GM13976 (cell line): ENCODE measurements at places on chromosomes 7 and 10.

DNA sequence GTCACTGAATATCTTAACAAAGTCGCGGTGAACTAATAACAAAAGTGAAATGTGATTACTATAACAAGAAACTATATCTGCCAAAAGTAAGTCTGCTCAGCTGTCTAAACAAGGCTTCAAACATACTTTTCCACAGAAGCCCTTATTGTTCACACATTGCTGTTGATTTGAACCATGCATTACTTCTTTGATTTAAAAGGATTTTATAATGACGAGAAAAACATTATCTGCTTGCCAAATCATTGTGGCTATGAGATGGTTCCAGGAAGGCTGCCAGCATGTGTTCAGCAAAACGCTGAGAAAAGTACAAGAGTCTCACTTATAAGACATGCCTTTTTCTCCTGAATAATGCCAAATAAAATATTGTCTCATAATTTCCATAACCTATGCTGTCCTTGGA lies 24.4 kb downstream of the RNF133 start:
- DNase-seq, result no peak

DNA sequence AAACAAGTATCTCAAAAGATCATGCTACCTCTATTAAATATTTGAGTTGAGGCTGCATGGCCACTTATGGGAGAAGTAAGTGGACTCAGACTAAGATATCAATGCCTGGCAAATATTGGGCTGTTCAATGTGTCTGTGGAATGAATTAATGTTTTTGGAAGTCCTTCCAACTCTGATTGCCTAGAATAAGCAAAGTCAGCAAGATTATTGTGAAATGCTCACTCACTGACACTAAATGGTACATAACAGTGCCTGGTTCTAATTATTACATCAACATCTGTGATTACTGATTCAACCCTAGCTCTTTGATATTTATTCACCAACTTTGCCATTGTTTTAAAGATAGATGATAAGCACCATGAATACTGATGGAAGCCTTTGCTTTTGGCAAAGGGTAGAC lies 45.5 kb upstream of the HDAC9 start:
- no peak for DNase-seq

DNA sequence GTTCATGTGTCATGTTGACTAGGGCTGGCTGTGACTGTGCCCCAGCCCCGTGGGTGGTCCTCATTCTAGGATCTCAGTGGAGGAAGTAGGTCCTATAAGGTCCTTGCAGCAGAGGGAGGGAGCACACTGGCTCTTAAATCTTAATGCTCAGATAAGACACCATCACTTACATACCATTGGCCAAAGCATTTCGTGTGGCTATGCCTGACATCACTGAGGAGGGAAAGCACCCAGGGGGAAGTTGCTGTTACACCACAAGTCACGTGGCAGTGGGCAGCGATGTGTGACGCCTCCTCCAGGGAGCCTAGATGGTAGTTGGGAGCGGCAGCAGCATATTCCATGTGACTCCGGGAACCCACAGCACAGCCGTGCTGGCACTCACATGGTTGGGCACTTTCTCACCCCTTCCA lies 224.7 kb upstream of the SH2B2 start:
- DNase-seq, result peak; percentile 89

GRCh38 chr7:90596671-90597562 lies 796 bp downstream of the CDK14 start:
- DNase-seq, result peak; percentile 71

DNA sequence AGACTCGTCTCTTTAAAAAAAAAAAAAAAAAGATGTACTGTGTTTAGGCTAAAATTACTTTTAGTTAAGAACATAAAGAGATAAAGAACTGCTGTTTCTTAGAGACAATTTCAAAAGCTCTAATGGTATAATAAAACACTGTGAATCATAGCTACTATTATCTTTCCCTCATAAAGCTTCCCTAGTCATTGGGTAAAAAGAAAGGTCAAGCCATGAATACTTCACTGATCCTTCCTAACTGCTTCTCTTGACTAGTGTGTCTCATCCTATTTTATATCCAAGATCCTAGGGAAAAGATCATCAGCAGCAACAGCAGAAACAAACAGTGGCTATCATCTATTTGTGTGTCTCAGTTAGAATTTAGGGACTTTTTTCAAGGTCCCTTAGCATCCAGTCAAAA lies 10.5 kb downstream of the YME1L1 start:
- no peak for DNase-seq

DNA sequence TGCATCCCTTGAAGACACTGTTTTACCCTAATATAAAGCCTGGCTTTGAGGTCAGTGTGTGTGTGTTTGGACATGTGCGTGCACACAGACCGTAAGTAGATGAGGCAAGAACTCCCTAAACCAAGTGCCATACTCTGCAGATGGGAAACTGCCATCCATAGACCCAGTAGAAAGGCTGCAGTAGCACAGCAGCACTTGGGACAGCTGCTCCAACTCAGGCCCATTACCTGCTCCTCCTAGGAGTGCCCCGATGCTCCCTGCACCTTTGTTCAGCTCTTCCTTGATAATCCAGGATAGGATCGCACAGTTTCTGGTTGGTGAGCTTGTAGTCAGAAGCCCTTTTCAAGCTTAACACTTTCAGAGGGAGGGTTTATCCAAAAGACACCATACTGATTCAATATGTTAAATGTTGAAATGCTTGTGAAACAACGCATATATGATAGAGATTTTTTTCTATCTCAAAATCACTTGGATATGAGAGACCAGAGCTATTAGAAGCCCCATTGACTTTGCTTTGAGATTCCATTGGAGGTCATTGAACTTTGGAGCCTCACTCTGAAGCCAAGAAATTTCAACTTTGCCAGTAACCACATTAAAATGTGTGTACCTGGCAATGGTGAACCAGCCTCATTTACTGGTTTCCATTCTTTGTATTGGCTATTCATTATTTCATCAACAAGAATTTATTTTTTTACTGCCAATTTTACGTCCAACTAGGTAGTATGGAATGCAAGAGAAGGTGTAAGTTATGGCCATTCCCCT lies 757.0 kb upstream of the GALNT17 start:
- no peak for DNase-seq

DNA sequence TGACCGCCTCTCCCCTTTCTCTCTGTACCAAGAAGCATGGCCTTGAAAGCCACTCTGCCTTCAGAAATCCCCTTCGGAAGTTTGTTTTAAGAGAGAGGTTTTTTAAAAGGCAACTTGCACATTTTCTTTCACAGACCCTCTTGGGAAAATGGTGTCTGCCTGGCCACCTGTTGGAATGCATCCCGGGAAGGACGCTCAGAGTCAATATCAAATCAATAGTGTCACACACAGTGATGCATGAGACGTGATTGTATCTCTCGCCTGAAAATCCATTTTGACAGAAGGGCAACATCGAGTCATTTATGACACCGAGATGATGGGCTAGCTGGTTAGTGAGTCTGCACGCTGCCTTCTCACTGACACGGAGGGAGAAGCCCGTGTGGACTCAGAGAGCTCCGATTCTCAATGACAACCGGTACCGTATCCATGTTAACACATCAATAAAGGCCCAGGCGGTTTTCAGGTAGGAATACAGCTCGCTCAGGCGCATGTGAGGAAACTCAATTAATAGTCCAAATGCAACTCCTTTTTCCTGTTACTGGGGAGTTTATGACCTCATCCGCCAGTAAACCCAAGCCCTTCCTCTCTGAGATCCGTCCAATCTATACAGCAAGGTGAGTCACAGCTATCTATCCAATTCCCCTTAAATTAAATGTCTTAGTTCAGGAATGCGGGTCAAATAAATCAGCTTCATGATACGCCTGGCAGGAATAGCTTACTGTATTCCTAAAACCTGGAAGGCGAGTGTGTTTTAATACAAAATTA lies 621.5 kb upstream of the MKI67 start:
- no peak for DNase-seq

DNA sequence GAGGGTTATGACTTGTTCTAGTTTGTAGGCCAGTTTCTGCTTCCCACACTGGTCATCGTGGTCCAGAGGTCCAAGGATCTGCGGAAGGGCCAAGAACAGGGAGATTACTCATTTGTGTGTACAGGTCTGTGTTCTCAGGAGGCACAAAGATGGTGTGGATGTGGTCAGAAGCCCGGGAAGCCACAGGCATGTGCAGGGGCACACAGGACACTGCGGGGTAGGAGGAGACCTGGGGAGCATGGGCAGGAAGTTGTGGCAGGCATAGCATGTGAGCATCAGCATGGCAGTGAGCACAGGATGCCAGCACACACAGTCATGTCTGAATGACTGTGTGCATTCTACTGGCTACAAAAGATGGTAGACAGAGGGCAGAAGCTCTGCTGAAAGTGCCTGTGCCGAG lies 445.8 kb downstream of the PLXNA4 start:
- no peak for DNase-seq

GRCh38 chr10:112713411-112713810 lies 236.6 kb upstream of the TCF7L2 start:
- DNase-seq, result no peak

GRCh38 chr10:86817246-86817645 lies 60.8 kb downstream of the BMPR1A start:
- no peak for DNase-seq

GRCh38 chr10:103204353-103205255 lies 11.5 kb upstream of the NT5C2 start:
- no peak for DNase-seq

DNA sequence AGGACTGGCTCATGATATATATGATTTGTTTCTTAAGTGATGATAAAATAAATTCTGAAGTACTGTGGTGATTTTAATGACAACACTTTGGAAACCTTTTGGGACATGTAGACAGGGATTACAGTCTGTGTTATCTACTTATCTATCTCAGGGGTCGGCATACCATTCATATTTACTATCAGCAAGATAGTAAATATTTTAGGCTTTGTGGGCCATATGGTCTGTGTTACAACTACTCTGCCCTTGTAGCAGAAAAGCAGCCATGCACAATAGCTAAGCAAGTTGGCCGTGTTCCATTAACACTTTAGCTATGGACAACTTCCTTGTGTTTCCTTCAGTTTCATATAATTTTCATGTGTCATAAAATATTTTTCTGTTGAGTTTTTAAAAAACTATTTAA lies 97.8 kb upstream of the PRPS1L1 start:
- no peak for DNase-seq

- no peak for DNase-seq
These were observed 34.7 kb downstream of the TOMM7 start for GRCh38 chr7:22787951-22788350.

- peak; percentile 27 for DNase-seq
These were observed 1.8 kb downstream of the SEPTIN7 start for GRCh38 chr7:35802649-35803048.

GRCh38 chr7:105764506-105764905 lies 111.9 kb downstream of the ATXN7L1 start:
- no peak for DNase-seq

- no peak for DNase-seq
These were observed 57.8 kb downstream of the EVX1 start for GRCh38 chr7:27300421-27300820.

GRCh38 chr10:71285180-71285545 lies 33.9 kb upstream of the SLC29A3 start:
- DNase-seq, result peak; percentile 84

GRCh38 chr7:93622036-93623033 lies 47.8 kb upstream of the CALCR start:
- no peak for DNase-seq

DNA sequence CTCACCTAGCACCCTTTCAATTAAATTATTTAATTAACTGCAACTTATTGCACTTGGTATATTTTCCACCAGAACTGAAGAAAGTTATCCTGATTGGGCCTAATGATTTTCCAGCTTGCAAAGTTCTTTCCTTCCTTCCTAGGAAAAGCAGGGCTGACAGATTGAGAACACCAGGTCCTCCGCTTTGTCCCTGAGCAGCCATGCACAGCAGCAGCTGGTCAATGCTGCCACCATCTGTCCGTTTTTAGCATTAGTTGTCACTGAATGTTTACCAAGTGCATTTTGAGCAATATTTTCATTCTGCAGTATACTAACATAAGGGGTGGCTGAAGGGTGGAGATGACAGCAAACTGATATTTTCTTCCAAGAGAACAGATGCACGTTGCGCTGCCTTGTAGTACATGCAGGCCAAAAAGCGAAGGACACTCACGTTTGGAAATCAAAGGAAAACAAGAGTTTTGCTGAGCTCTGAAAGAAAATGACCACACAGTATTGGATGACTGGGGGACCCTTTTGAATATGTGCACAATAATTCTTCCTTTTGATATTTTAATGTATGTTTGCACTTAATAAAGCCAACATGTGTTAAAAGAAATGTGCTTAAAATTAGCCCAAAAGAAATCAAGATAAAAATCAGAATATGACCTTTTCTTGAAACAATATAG lies 248.8 kb upstream of the PTN start:
- peak; percentile 47 for DNase-seq

DNA sequence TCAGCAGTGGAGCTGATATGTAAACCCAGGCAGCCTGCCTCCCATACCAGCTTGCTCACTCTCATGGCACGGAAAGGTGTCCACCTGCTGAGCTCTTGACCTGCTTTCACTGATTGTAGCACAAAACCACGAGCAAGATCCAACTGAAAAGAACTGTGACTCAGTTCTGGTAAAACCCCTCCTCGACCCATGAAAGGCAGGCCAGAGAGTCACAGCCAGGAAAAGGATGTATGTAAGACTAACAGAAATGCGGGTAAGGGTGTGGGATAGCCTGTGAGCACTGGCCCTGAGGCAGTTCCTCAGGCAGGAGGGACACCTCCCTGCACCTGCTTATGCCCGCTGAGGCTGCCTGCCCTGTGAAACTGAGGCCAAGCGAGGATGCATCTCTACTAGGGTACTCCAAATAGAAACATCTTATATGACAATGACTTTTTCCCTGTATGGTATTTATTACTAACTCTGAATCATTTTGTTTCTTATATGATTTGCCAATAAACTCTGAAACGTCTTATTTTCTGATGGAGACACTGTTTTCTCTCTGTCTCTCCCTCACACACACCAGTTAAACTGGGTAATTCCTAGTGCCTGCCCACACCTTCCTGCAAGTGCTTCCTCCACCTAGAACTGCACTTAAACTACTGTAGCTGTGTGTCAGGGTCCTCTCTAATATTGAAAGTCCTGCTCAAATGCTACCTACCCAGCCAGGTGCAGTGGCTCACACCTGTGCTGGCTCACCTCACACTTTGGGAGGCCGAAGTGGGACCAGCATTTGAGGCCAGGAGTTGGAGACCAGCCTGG lies 73.3 kb upstream of the GHITM start:
- DNase-seq, result no peak

DNA sequence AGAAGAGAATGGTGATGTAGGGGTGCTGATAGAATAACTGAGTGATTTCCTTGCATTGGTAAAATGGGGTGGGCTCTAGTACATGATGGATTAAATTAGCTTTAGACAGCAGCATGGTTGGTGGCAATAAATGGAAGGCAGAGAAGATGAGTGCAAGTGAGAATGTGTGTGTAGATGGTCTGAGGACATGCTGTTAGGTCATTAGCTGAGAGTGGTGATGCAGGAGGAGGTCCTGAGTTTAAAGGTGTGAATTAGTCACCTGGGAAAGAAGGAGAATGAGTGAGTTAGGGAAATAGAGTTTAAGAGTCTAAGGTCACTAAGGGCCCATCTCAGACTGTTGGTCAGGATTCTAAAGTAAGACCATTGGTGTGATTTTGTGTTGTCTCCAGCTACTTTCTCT lies 17.9 kb upstream of the SEC61A2 start:
- DNase-seq, result no peak

DNA sequence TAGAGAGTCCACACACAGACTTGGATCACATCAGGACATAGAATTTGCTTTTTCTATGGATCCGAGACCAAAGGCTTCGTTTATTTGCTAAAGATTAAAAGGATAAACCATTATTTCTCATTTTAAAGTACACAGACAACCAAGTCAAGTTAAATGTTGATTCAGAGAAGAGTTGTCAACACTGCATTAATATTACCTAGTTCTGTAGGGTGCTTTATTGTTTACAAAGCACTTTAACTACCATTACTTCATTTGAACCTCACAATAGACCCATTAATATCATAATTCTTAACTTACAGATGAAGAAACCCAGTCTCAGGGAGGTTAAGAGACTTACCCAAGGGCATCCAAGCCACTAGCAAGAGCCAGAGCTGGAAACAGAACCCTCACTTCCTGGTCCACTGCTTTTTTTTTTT lies 43.2 kb upstream of the GSAP start:
- DNase-seq, result no peak
